Activated CD4-positive, CD25-positive, alpha-beta regulatory T cell (primary cell): ENCODE measurements at places on chromosomes 5 and 9.

DNA sequence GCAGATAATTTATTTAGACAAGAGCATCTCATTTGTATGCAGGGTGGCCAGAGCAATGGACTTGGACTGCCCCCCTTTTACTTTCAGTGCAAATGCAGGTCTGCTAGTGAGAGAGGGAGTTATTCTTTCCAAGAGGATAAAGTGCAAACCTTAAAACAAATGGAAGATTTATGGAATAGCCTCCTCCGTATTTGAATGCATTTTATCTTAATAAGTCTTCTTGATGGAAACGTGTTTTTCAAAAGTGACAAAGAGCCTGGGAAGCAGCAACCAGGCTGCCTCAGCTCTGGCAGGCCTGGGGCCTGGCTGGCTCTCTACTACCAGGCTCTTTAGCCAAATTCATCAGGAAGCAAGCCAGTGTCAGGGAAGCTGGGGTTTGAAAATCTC lies 6.8 kb downstream of the NR2F1 start:
- no peak for DNase-seq

- DNase-seq = peak; percentile 41
Measured at GRCh38 chr9:136093995-136094881, 851 bp downstream of the NACC2 start.

- DNase-seq = no peak
Measured at GRCh38 chr9:18588002-18588401, 114.0 kb downstream of the ADAMTSL1 start.

DNA sequence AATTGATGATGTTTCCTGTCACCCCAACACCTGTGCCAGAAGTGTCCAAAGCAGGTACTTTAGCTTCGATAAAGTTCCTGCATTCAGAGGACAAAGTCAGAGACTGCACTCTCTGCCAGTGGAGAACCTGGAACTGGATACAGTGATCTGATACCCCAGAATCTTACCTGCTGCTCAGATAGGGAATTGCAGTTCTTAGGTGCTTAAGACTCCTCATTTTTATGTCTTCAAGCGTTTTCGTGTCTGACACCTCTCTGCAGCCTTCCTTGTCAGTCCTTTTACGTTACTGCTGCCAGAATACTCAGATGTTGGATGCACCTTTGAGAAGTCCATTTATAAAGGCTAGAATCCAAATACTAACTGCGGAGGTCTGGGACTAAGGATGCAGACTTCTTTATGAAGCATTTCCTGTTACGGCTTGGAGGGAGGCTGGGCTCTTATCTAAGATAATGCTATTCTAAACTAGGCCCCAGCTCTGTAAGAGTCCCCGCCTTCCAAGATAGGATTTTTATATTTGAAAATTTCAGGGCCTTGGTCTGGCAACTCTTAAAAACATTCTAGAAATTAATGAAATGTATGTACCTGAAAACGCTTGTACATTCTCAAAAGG lies 1.9 kb downstream of the ISOC1 start:
- DNase-seq = no peak

DNA sequence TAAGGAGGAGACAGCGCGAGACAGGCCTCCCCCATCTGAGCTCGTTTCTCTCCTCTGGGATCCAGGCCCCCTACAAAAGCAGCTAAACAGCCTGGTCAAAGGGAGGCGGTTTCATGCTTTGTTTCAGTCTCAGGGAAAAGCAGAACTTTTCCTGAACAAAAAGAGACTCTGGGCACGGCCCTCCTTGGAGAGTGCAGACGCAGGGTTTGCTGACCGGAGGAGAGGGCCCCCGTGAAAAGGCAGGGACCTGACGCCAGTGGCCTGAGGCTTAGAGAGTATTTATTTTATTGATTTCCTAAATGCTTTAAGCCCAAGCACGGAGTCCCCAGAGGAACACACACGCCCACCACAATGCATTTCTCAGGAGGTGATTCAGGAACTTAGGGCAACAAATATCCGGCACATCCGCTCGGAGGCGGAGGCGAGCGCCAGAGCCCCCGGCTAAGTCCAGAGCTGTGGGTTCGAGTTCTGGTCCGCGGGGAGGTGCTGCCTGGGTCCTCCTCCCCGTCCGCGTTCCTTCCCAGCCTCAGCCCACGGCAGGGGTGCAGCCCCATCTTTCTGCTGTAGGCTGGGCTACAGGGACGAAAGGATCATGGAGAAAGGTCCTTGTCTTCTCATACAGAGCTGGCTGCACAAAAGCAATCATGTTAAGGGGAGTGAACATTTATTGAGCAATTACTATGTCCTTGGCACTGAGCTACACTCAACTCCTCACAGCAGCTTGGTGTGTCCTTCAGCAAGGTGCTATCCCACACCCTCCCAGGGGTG lies 40.0 kb downstream of the PTGES start:
- DNase-seq = no peak

DNA sequence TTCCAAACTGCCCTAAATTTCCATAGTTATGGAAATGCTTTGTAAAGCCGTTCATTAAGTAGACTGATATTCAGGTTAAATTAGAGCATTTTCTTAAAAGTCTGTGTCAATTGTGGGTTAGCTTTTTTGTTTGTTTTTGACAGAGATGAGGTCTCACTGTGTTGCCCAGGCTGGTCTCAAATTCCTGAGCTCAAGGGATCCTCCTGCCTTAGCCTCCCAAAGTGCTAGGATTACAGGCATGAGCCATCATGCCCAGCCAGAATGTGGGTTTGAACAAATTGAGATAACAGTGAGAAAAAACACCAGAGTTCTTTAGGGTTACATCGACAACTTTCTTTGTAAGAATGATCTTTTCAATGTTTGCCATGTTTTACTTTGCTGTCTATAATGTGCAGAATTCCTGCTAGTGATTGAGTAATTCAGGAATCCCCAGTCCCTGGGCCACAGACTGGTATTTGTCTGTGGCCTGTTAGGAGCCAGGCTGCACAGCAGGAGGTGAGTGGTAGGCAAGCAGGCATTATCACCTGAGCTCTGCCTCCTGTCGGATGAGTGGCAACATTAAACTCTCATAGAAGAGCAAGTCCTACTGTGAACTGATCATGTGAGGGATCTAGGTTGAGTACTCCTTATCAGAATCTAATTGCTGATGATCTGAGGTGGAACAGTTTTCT lies 80.5 kb downstream of the RAI14 start:
- no peak for DNase-seq

- no peak for DNase-seq
Measured at GRCh38 chr5:102799017-102799416, 43.9 kb downstream of the PAM start.

DNA sequence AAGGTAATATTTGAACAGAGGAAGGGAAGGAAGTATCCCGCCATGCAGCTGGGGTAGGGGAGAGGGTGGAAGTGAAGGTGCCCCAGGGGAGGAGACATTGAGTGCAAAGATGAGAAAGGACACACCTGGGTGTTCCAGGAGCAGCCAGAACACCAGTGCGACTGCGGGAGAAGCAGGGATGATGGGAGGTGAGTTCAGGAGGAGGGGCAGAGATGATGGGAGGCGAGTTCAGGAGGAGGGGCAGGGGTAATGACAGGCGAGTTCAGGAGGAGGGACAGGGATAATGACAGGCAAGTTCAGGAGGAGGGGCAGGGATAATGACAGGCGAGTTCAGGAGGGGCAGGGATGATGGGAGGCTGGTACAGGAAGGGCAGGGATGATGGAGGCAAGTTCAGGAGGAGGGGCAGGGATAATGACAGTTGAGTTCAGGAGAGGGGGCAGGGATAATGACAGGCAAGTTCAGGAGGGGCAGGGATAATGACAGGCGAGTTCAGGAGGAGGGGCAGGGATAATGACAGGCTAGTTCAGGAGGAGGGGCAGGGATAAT lies 17.2 kb upstream of the SPOCK1 start:
- no peak for DNase-seq

GRCh38 chr9:131880833-131881583 lies 141.1 kb upstream of the RAPGEF1 start:
- no peak for DNase-seq

- no peak for DNase-seq
Measured at GRCh38 chr9:128208946-128209669, 5.9 kb downstream of the DNM1 start.

DNA sequence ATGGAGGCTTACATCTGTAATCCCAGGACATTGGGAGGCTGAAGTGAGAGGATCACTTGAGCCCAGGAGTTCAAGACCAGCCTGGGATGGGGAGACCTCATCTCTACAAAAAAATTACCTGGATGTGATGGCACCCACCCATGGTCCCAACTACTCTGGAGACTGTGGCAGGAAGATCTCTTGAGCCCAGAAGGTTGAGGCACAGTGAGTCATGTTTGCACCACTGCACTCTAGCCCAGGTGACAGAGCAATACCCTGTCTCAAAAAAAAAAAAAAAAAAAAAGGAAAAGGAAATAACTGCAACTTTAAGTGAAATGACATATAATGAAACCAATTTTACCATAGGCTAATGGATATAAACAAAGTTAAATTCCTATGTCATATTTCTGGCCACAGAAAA lies 152.1 kb upstream of the DHFR start:
- no peak for DNase-seq

DNA sequence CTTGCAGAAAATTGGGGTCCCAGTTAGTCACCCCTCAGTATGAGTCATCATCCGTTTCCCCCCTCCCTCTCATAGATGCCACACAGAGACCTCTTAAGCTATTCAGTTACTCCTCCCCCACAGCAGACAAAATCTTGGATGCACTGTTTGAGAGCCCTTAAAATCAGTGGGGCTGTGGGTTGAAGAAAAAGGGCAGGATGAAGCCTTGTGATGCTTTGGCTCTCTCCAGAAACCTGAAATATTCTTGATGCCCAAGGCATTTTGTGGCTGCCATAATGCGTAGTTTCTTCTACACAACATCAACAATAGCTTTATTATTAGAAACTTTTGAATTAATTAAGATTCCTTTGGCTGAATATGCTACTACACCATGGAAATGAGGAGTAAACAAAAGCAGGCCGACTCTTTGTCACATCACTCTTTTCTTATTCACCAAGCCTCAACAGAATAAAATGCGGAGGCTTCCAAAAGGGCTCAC lies 133.8 kb downstream of the MRPS30 start:
- DNase-seq = no peak

GRCh38 chr5:55072666-55073065 lies 29.8 kb upstream of the GZMA start:
- no peak for DNase-seq

DNA sequence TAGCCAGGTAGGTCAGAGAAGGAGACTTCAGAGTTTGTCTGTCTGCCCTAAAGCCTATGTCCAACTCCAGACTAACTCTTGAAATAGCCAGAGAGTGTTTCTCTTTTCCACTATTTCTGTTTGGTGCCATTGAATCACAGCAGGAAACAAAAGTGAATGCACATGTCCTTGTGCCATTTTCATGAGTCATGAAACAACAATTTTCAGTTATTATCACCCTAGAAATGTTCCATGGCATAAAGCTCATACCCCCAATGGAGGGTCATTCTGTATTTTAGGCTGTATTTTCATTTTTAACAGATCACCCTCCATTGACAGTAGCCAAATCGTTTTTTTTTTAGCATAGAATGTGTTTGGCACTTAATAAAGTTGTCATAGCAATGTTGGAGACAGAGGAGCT lies 124.7 kb downstream of the PAPPA start:
- DNase-seq = no peak

DNA sequence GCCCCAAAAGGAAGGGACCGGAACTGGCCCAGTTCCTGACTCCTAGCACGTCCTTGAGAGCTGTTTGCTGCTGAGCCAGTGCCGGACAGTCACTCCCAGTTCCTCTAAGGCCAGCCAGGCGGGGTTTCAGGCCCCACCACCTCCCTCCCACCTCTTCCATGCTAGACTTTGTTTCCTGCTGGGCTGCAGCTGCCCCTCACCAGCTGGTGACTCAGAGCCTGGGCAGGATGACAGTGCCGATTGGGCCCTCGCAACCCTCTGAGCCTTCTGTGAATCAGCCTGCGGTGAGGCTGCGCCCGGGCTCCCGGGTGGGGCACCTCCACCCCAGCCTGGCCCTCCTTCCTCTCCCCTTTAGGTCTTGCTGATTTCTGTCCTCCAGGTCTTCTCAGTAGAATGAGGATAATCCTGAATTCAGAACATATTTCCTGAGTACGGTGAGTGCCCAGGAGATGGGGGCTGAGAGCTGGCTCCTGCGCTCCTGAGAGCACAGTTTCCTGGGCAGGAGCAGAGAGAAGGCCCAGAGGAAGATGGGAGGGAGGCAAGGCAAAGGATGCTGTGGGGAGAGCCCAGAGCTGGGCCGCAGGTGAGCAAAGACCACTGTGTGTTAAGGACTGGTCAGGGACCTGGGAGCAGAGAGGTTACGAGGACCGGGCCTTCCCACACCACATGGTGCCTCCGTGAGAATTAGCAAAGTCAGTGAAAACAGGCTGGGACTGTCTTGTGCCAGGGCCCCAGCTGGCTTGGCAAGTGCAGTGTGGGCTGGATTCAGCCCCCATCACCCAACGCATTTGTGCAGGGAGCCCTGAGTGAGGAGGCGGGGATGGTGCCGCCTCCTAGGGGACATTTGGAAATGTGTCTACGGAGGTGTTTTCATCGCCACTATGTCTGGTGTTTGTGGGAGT lies 32.9 kb upstream of the STXBP1 start:
- peak; percentile 63 for DNase-seq

GRCh38 chr9:4563105-4563504 lies 72.8 kb downstream of the SLC1A1 start:
- no peak for DNase-seq

DNA sequence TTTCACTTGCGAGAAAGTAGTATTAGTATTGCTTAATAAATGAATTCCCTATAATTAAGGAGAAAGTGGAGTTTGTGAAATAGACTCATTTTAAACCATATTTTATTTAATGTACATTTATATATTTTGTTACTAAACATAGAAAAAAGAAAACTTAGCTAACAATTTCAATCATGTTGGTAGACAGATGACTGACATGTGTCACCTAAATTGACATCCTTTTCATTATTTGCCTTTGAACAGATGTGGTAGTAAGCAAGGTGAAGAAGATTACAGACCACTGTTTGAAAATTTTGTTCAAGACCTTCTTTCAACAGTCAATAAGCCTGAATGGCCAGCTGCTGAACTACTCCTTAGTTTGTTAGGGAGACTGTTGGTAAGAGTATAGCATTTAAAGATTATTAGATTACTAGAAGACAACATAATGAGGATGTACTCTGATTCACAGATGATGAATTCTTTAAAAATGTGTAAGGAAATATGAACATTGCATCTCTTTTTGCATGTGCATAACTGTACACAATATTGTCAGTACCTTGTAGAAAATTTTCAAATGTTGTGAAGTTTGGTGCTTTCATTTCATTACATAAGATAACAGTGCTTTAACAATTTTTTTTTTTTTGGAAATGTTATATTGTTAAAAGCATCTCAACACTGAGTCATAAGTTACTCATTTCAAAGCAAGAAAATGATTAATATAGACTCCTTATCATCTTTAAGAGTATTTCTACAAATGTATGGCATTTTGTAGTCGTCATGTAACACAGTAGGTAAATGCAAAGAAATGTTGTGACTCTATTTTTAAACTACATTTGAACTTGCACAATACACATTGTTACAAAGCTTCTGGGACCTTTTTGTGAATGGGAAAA lies 139.5 kb downstream of the NIPBL start:
- DNase-seq = no peak

GRCh38 chr9:116942593-116943061 lies 255.5 kb downstream of the TRIM32 start:
- DNase-seq = no peak
